H9 (cell line): ENCODE measurements at places on chromosomes 4 and X. TPM values are rescaled to one million over a fixed set of nuclear protein-coding genes. Genes with fewer than 3 reads are reported as not detected.

- DNase-seq, result peak; percentile 56
Measured at GRCh38 chrX:114071412-114071811, 512.5 kb upstream of the HTR2C start.

GRCh38 chrX:19877431-19877830 lies 10.0 kb downstream of the SH3KBP1 start:
- no peak for DNase-seq

DNA sequence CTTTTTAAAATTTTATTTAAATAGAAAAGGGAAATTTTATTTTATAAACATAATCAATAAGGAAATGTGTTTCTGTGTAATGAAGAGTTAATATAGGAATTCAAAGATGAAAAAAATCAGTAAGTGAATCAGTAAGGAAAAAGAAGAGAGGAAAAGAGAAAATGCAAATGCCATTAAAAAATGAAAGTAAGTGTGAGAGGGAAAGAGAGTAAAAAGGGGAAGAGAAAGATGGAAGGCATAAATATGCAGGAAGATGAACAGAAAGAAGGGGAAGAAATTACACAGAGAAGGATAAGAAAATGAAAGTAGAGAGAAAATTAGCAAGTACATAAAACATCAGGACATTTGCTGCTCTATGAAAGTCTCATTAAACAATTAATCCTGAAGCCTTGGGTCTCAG lies 349.9 kb downstream of the FSTL5 start:
- DNase-seq, result no peak

DNA sequence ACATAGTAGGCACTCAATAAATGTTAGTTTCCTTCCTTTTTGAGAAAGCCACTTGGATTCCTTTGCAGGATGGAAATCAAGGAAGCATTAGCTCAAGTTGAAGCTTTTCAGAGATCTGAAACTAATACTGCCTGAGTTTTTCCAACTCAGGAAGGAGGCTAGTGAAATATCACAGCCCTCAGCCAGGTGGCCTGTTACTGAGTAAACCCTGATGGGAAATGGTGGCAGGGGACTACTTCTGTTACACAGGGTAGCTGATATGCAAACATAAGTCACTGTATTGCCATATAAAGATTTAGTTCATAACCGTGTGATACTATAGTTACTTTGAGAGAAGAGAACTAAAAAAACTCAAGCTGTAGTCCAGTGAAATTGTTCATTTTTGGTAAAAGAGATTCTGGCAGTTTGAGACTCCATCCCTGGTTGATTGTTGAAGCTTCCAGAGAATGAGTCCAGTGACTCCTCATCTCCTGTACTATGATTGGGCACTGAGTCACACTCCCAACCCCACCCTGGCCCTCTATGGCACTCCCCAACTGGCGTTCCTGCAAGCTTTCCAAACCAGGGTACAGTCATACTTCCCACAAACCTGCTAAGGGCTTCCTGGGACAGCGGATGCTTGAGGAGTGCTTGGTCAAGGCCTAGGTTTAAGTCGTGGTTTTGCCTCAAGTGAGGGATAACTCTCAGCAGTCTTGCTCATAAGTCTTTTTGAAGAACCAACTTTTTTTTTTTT lies 81.8 kb downstream of the MID1IP1 start:
- DNase-seq, result no peak

DNA sequence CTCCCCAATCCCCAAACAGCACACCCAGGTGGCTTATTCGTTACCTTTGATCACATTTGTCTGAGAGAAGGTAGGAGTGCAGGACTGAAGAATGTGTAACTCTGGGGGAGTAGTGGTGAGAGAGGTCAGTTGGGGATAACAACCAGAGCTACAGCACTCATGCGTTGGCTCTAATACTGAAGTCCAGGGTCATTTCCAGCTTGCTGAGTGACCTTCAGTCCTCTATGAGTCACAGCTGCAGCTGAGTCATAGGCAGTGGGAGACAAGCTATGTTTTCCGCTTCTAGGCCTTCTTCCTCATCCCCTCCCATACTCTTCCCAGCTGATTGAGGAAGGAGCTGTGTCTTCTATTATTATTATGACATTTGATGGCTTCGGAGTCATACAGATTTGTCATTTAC lies 31.6 kb upstream of the CT47C1 start:
- DNase-seq, result no peak

DNA sequence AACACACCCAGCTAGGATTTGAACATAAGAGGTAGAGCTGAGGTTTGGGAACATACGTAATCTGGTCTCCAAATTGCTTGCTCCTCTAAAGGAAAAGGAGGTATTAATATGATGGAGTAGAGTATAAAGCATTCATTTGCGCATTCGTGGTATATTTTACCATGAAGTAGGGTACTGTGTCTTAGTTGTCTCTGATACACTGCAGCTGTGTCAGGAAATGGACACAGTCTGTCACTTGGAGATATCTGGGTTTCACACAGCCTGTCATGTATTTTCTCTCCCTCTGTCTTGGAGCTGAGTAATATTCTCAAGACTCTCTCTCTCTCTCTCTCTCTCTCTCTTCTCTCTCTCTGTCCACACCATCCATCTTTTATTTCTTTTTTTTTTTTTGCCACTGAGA lies 274.8 kb upstream of the UGT8 start:
- no peak for DNase-seq

GRCh38 chrX:323721-324628 lies 5.4 kb upstream of the GTPBP6 start:
- peak; percentile 82 for DNase-seq

- DNase-seq, result no peak
Measured at GRCh38 chr4:61049018-61049417, 151.1 kb upstream of the ADGRL3 start.

DNA sequence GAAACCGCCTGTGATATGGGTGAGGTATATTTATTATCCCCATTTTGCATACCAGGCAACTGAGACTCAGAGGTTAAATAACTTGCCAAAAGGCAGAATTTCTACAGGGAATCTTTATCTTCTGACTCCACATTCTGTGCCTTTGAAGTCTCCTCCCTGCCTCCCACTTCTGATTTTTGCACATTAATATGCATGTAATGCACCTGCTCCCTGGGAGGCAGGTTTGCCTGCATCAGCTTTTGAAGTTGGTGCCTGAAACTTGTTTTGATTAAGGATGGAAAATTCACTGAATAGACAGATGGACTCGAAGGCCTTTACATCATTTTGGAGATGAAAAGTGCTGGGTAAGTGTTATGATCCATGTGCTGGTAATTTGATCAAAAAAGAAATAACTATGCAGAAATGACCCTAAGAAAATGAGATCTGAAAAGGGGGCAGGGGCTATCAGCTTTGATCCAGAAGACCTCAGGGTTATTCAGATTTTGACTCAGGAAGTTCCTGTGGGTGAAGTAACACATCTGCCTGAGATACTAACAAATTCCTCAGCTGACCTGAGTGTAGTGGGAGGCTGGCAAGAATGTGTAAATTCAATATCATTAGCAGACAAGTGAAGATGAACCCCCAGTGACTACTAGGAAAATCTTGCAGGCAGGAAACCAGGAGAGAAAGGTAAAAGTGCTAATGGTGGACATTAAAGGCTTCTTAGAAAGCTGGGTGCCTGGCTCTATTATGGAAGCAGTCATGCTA lies 167.5 kb upstream of the BOD1L1 start:
- no peak for DNase-seq

DNA sequence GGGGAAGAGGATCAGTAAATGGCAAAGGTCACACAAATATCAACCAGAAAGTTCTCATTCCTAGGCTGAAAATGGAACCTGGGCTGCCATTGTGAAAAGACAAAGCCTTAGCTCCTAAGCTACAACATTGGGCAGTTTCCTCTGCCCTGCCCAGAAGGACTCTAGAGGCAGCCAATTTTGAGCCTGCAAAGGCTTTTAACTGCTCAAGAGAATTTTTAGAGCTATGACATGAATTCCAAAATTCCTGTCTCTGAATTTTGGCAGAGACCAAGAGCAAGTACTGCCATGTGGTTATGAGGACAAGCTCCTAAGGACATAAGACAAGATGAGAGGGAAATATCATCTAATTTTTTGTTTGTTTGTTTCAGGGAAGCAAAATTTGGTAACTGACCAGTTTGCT lies 29.6 kb upstream of the IGFBP7 start:
- DNase-seq, result no peak

DNA sequence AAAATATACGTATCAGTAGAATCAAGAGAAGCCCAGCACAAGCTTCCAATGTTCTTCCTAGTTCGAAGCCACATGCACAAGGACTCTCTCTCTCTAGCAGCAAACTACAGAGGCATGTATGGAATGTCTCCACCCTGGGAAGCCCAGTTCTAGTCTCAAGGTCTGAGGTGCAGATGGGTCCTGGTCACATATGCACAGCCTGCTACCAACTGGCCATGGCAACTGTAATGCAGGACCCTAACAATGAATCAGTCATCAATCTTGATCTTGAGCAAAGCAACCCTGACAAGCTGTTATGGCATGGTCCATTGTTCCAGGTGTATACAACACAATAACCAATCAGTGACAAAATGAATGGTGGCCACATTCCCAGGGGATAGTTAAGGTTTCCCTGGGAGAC lies 55.8 kb downstream of the MBNL3 start:
- DNase-seq, result peak; percentile 38

- DNase-seq, result no peak
Measured at GRCh38 chr4:66235876-66236275, 565.6 kb upstream of the EPHA5 start.

GRCh38 chr4:137572647-137573046 lies 40.4 kb upstream of the PCDH18 start:
- DNase-seq, result no peak

DNA sequence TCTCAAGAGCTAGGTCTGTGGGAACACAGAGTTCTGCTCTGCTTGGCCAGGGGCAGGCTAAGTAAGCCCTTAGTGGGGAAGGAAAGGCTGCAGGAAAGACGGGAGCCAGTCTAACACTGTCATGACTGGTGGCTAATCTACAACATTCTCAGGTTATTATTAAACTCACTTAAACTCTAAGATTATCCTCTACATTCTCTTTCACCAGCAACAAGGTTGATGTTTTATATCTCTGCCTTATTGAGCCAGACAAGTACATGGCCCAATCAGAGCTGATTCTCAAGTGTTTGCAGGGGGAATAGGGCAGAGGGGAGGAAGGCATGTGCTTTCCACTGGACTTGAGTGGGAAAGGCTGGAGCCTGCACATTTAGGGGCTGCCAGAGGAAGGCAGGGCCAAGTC lies 50.9 kb upstream of the FAM241A start:
- DNase-seq, result no peak

DNA sequence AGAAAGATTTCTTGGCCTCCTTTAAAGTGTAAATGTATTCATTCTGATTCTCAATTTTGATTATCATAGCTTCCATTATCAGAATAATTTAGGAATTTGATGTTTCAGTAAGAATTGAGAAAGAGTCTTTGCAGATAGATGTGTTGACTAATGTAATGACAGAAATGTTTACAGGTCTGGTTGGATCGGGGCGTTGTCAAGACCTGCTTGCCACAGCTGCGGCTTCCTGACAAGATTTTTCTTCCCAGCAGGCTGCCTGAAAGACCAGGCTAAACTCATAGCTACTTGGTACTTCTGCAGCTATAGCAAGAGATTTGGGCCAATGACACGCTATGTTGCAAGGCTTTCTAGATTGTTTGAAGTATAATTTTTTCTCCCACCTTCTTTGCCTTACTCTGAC lies 91.5 kb upstream of the ANKRD50 start:
- DNase-seq, result no peak

DNA sequence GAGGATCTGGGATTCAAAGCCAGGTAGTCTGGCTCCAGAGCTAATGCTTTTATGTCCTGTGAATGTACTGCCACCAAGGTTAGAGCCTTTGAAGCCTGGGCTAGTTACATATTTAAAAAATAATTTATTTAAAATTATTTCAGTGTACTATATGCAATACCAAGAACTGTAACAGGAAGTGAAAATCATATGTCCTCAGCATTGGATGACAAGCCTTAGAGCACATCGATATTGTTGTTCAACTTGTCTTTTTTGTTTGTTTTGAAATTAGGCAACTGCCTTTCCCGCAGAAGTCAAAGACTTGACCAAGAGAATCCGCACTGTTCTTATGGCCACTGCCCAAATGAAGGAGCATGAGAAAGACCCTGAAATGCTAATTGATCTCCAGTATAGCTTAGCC lies 73.1 kb upstream of the IL13RA1 start:
- DNase-seq, result no peak

Gene STOX2
- 27.5 and 28.2 TPM in 2 replicates for total RNA-seq

Gene TMSB15B
- 9.6 and 11.1 TPM in 2 replicates for total RNA-seq

Gene BGN
- total RNA-seq, result 1.2 and 1.5 TPM in 2 replicates

Gene XG
- 1.1 and 1.7 TPM in 2 replicates for total RNA-seq

Gene UGT2B10
- total RNA-seq, result not detected in 2 replicates

Gene IL13RA2
- total RNA-seq, result not detected in 2 replicates
